SJSA1 (cell line): ENCODE measurements at places on chromosomes 4 and X. TPM values are rescaled to one million over a fixed set of nuclear protein-coding genes. Genes with fewer than 3 reads are reported as not detected.

Gene GAGE2A
- not detected in 2 replicates for total RNA-seq

Gene OCRL
- total RNA-seq, result 16.8 and 18.1 TPM in 2 replicates

DNA sequence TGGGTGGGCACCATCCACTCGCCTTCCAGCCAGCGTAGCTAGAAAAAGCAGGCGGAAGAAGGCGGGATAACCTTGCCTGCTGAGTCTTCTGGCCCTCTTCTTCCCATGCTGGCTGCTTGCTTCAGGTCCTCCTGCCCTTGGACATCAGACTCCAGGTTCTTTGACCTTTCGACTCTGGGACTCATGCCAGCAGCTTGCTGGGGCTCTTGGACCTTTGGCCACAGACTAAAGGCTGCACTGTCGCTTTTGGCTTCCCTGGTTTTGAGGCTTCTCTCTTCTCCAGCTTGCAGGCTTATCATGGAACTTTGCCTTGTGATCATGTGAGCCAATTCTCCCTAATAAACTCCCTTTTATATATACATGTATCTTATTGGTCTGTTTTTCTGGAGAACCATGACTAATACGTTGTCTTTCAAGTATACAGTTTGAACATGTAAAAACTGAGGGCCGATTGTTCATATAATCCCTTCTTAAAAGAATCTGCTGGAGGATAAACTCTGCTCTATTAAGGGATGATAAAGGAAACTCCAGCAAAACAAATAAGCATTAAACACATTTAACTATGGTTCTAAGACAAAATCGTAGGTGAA is 116.6 kb upstream of the LCORL start:
- no peaks in the 10 kb centered on the region for H3K27me3 ChIP-seq
- no peaks in the 10 kb centered on the region for H3K36me3 ChIP-seq
- no peak overlapping the region for H3K27ac ChIP-seq

DNA sequence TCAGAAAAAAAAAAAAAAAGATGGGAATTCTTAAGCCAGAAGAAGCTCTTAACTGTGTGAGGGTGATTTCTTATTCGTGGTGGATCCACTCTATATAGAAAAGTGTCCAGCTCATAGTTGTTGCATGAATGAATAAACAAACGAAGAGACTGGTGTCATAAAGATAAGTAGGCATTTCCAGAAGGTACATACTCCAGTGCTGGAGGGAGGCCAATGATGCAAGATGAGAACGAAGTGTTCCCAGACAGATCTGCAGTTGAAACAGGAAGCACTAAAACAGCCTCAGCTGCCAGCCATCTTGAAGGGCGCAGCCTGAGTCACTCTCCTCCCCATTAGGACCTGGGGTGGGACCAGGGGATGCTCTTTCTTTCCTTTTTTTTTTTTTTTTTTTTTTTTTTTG is 47.4 kb upstream of the HOPX start:
- no peaks in the 10 kb centered on the region for H3K36me3 ChIP-seq
- H3K4me3 ChIP-seq, result no peak overlapping the region
- DNase-seq, result peak; percentile 64
- H3K27me3 ChIP-seq, result no peaks in the 10 kb centered on the region

- DNase-seq, result peak; percentile 72
- H3K27me3 ChIP-seq, result no peaks in the 10 kb centered on the region
- H3K27ac ChIP-seq, result 0 out of 2 replicates have a peak overlapping the region, but pooled peaks have one; percentile 16
Observed at GRCh38 chr4:55866290-55866907, 13.0 kb downstream of the EXOC1 start.

- no peak overlapping the region for H3K4me3 ChIP-seq
- DNase-seq, result no peak
- no peaks in the 10 kb centered on the region for H3K4me1 ChIP-seq
- H3K27me3 ChIP-seq, result no peaks in the 10 kb centered on the region
- H3K36me3 ChIP-seq, result peaks cover 56% of the 10 kb centered on the region
- H3K27ac ChIP-seq, result no peak overlapping the region
Observed at GRCh38 chr4:51909236-51909703, 66.3 kb downstream of the DCUN1D4 start.

GRCh38 chr4:1948892-1949436 is 59.8 kb downstream of the NELFA start:
- H3K27me3 ChIP-seq, result no peaks in the 10 kb centered on the region
- H3K4me1 ChIP-seq, result no peaks in the 10 kb centered on the region
- H3K36me3 ChIP-seq, result peaks cover 14% of the 10 kb centered on the region; the same call in 1 of the 2 replicates
- H3K4me3 ChIP-seq, result no peak overlapping the region
- H3K27ac ChIP-seq, result no peak overlapping the region
